Fibroblast of the aortic adventitia (primary cell): ENCODE measurements at places on chromosomes 2 and 18. TPM values are rescaled to one million over a fixed set of nuclear protein-coding genes. Genes with fewer than 3 reads are reported as not detected.

The LTBP1 gene
- 90.7 and 947 TPM in 2 replicates for total RNA-seq

The ATP6V1B1 gene
- 0.09 and 0.57 TPM in 2 replicates for total RNA-seq

The ZNF236 gene
- 13.6 and 21.2 TPM in 2 replicates for total RNA-seq

The LHCGR gene
- 0.25 TPM in 1 of 2 replicates, not detected in the other for total RNA-seq

The PHOSPHO2 gene
- 5.2 and 12.0 TPM in 2 replicates for total RNA-seq

The NGEF gene
- total RNA-seq, result 1.1 and 17.4 TPM in 2 replicates

The RPRM gene
- 0.27 TPM in 1 of 2 replicates, not detected in the other for total RNA-seq

The PAX3 gene
- total RNA-seq, result not detected in 2 replicates

The GAREM2 gene
- total RNA-seq, result 0.57 and 2.4 TPM in 2 replicates

The PLCL1 gene
- 12.4 and 17.7 TPM in 2 replicates for total RNA-seq

The UGGT1 gene
- total RNA-seq, result 108 and 120 TPM in 2 replicates

The RUFY4 gene
- total RNA-seq, result not detected in 2 replicates

The KCNF1 gene
- total RNA-seq, result not detected in 2 replicates

The MLPH gene
- 5.2 and 6.1 TPM in 2 replicates for total RNA-seq

The SFTPB gene
- 0.09 TPM in 1 of 2 replicates, not detected in the other for total RNA-seq

The SERPINB2 gene
- 13.9 and 67.6 TPM in 2 replicates for total RNA-seq

The PID1 gene
- total RNA-seq, result 0.57 and 13.0 TPM in 2 replicates

The KHK gene
- 1.7 and 2.3 TPM in 2 replicates for total RNA-seq

The GBX2 gene
- total RNA-seq, result 0.25 TPM in 1 of 2 replicates, not detected in the other

The SKOR2 gene
- total RNA-seq, result not detected in 2 replicates

The LINC00305 gene
- total RNA-seq, result not detected in 2 replicates

The OTOF gene
- total RNA-seq, result not detected in 2 replicates

The OTOS gene
- total RNA-seq, result not detected in 2 replicates

The DYNAP gene
- total RNA-seq, result not detected in 2 replicates

The FIGN gene
- 2.5 and 4.1 TPM in 2 replicates for total RNA-seq

The STRN gene
- 26.2 and 26.5 TPM in 2 replicates for total RNA-seq

The UGT1A5 gene
- not detected in 2 replicates for total RNA-seq

The TXNDC2 gene
- total RNA-seq, result 0.16 and 0.27 TPM in 2 replicates

The HOXD8 gene
- total RNA-seq, result 0.45 and 0.49 TPM in 2 replicates

The ASXL2 gene
- total RNA-seq, result 11.7 and 22.0 TPM in 2 replicates

The TWIST2 gene
- total RNA-seq, result 15.8 and 64.1 TPM in 2 replicates

The DNAJB2 gene
- total RNA-seq, result 28.0 and 41.7 TPM in 2 replicates

The FHL2 gene
- total RNA-seq, result 92.4 and 267 TPM in 2 replicates

The CD8B gene
- total RNA-seq, result not detected in 2 replicates

The LRATD1 gene
- total RNA-seq, result 0.08 and 0.36 TPM in 2 replicates

The STAM2 gene
- total RNA-seq, result 62.0 and 67.7 TPM in 2 replicates

The ADGRF3 gene
- total RNA-seq, result 0.09 TPM in 1 of 2 replicates, not detected in the other
